ENCODE measurements at places on chromosomes 12 and 14.
A peak's percentile ranks its signal among the peaks of the same experiment; 100 is the strongest.

- DNase-seq: no peak
These were observed 311.7 kb upstream of the CCDC196 start for GRCh38 chr14:66174453-66174891.

GRCh38 chr14:23414906-23415820 lies 7.1 kb upstream of the MYH6 start:
- DNase-seq: no peak

- no peak for DNase-seq
These were observed 690.7 kb upstream of the TBX3 start for GRCh38 chr12:115374480-115375185.

GRCh38 chr14:105411985-105412770 lies 7.4 kb upstream of the MTA1 start:
- no peak for DNase-seq

- no peak for DNase-seq
These were observed 2.4 kb upstream of the KRT8 start for GRCh38 chr12:52907092-52907810.

- no peak for DNase-seq
These were observed 128.7 kb upstream of the C14orf180 start for GRCh38 chr14:104450811-104451401.

DNA sequence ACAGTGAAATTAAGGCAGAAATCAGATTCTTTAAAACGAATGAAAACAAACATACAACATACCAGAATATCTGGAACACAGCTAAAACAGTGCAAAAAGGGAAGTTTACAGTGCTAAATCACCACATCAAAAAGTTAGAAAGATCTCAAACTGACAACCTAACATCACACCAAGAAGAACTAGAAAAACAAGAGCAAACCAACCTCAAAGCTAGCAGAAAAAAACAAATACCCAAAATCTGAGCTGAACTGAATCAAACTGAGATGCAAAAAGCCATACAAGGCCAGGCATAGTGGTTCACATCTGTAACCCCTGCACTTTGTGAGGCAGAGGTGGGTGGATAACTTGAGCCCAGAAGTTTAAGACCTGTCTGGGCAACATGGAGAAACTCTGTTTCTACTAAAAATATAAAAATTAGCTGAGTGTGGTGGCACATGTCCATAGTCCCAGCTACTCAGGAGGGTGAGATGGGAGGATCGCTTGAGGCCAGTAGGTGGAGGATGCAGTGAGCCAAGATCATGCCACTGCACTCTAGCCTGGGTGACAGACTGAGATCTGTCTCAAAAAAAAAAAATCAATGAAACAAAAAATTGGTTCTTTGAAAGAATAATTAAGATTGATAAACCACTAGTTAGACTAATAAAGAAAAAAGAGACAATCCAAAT lies 33.2 kb upstream of the LDHB start:
- peak; percentile 30 for DNase-seq

Measured in CD4-positive, alpha-beta T cell treated with Interleukin-6 at 100 ng/mL for 8 hours (primary cell).